Hematopoietic multipotent progenitor cell treated with erythropoietin and hydrocortisone succinate and interleukin-3 and kit ligand, for 4 days (in vitro differentiated cells): ENCODE measurements at places on chromosomes 12 and 14.

DNA sequence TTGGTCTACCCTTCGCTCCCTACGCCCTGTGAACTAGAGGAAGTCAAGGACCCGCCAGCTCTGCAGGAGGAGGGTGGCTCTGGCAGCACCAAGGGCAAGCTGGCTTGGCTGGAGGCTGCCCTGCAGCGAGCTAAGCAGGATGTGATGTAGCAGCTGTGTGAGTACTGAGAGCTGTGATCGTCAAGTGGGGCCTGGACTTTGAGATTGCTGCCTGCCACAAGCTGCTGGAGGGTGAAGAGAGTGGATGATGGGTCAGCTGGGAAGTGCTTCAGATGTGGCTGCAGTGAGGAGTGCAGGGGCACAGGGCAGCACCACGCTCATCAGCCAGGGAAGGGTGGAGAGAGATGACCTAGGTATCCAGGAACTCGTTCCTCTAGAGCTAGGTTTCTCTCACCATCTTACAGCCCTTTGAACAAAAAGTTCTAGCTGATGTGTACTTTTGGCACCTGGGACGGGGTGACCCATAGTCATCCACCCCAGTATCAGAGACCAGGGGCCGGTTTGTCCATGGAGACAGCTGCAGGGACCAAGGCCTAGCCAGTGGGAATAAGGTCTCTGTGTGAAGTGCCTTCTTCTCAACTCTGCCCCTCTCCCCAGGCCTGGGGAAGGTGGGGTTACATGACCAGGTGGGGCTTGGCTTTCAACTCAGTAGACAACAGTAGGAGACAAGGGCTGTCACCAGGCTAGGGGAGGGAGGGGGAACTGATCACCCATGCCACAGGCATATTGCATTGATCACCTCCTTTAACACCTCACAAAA is 3.2 kb downstream of the KRT86 start:
- peak; percentile 7 for DNase-seq

GRCh38 chr12:46445551-46446235 is 73.1 kb upstream of the SLC38A2 start:
- DNase-seq, result no peak

GRCh38 chr14:102532204-102532658 is 22.7 kb upstream of the ANKRD9 start:
- DNase-seq, result no peak

GRCh38 chr12:48122065-48122834 is 3.1 kb downstream of the PFKM start:
- peak; percentile 66 for DNase-seq

- DNase-seq, result no peak
Measured at GRCh38 chr12:126067626-126068329, 1002.5 kb downstream of the AACS start.

DNA sequence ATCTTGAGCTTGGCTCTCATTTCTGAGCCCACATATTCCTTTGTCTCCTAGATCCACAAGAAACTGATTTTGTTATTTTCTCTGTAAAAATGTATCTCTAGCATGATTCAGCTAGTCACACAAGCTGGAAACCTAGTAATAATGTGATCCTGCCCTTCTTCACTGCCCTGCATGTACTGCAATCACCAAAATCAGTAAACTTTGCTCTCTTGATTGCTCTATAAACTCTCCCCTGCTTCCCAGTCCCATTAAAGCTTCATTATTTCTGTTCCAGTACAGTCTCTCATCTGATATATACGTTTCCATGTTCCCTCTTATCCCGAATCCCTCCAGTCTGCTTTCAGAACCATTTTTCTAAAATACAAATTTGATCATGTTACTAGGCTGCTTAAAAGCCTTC is 166.5 kb downstream of the MSRB3 start:
- no peak for DNase-seq

- no peak for DNase-seq
Measured at GRCh38 chr14:65833267-65833880, 420.8 kb downstream of the FUT8 start.

DNA sequence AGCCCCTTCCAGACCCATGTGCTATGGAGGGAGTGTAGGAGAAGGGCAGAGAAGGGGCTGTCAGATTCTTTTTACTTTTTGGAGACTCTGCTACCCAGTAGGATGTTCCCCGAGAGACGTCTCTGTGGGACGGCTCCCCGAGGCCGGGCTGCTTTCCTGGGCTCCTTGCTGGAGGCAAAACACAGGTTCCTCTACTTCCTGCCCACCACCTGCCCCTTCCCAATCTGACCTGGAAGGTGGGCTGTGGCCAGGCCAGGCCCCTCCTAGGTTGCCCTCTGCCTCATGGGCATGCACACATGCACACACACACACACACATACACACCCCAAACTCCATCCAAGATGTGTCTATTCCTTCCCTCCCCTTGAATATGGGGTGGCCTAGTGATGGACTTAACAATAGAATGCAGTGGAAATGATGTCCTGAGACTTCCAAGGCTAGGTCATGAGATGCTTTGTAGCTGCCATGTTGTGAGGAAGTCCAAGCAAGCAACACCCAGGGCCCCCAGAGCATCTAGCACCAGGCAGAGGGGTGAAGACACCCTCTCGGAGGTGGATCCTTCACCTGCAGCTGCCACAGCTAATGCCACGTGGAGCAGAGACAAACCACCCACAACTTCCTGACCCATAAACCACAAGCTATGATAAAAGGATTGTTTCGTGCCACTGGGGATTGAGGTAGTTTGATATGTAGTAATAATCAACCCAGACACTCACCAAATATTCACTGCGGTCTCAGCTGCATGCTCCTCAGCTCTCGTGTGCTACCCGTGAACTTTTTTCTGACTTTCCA is 1.6 kb upstream of the ASB2 start:
- DNase-seq, result peak; percentile 72

DNA sequence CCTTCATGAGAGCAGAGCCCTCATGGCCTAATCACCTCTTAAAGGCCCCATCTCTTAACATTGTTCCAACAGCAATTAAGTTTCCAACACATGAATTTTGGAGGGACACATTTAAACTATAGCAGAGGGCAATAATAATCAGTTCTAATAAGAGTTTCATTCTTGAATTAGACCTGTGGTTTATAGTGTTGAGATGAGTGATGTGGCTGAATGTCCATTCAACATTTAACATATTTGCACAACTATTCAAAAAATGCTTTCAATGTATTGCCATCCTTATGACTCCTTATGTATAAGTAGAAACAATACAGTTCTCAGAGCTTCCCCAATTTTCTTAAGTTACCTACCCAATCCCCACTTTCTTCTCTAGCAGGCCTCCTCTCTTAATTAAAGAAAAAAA is 21.5 kb downstream of the KLHL28 start:
- DNase-seq, result no peak

DNA sequence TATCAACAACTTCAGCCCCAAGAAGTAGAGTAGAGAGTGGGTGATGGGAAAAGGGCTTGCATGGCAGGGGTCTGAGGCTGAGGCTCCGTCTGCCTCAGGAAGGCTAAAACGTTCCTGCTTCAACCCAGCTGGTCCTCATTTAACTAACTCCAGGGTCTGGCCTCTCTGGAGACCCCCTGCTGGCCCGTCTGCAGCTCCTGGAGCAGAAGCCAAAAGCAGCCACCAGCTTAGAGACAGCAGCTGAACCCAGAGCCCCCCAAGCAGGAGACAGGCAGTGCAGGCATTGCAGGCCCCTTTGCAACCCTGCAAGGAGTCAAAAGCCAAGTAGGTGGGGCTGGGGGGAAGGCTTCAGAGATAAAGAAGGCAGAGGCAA is 25.1 kb upstream of the LTBP2 start:
- DNase-seq, result no peak

- peak; percentile 11 for DNase-seq
Measured at GRCh38 chr14:52046376-52046917, 22.4 kb downstream of the NID2 start.

DNA sequence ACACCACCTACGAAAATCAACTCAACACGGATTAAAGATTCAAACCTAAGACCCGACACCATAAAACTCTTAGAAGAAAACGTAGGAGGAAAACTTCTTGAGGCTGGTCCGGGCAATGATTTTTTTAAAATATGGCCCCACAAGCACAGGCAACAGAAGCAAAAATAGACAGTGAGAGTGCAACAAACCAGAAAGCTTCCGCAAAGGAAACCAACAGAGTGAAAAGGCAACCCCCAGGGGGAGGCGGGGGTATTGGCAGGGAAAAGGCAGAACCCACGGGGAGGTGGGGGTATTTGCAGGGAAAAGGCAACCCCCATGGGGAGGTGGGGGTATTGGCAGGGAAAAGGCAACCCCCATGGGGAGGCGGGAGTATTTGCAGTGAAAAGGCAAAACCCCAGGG is 20.5 kb upstream of the FBRSL1 start:
- peak; percentile 67 for DNase-seq

DNA sequence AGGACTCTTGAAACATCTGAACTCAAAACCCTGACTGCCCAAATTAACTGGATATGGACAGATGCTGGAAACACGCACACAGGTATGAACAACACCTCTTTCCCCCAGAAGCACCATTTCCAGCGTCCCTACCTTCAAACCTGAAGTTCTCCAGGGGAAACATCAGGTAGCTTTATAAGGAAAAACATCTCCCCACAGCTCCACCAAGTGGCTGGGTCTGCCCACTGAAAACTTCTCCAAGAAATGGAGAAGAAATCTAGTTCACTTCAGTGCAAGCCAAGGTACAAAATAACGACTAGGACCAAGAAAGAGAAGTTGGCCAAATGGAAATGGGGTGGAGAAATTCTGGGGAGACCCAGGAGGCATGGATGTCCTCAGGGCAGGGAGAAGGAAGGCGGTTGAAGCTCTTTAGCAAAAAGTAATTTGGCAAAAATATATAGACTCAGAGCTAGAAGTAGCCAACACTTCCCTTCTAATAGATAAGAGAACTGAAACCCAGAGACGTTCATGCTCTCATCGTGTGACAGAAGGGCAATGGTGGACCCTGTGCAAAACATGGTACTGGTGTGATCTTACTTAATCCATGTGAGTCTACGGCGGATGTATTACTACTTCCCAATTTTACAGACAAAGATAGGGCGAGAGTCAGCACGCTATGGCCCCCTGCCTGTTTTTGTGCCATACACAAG is 10.5 kb upstream of the NUAK1 start:
- DNase-seq, result peak; percentile 36

- no peak for DNase-seq
Measured at GRCh38 chr14:38004610-38004879, 203.2 kb upstream of the SSTR1 start.

DNA sequence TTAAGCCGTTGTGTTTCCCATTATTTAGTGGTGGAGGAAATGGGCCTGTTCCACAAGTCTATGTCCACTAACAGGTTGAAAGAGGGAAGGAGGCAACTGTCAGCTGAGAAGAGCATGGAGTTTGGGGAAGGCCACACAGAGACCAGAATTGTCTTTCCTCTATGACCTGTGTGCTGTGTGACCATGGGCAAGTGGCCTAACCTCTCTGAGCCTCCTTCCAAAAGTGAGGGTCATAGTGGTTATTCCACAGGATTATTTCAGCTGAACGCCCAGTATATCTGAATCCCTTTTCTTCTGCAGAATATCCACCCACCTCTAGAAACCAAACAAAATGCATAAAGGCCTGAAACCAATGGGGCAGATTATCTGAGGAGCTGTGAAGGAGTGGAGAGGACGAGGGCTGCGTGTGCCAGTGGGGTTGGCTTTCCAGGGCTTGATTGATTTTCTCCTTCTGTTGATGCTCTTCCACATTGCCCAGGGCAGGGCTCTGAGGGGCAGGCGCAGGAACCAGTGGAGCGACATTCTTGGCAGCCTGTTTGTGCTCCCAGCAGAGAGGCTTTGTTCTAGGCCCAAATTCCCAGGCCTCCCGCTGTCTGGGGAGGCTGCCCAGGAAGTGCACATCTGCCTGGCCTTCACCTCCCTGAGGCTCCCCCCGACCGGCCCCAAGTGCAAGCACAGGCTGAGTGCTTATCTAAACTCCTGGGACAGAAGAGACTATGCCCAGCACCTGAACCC is 452.7 kb downstream of the BCL11B start:
- DNase-seq, result no peak

DNA sequence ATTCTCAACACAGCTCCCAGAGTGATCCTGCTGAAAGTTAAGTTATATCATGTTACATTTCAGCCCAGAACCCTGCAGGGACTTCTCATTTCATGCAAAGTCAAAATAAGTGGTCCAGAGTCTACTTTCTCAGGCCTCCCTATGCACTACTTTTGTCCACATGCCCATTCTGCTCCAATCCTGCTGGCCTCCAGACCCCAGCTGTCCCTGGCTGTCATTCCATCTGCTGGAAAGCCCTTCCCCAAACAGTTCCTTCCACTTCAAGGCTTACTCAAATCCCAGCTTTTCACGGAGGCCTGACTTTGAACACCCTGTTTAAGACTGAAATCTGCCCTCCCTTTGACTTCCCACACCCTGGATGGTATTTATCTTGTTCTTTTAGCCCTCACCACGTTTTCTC is 109.8 kb upstream of the DNM1L start:
- DNase-seq, result no peak

- DNase-seq, result no peak
Measured at GRCh38 chr12:70982991-70983390, 62.5 kb upstream of the PTPRR start.

- no peak for DNase-seq
Measured at GRCh38 chr12:53867216-53868012, 71.2 kb upstream of the HOXC13 start.

DNA sequence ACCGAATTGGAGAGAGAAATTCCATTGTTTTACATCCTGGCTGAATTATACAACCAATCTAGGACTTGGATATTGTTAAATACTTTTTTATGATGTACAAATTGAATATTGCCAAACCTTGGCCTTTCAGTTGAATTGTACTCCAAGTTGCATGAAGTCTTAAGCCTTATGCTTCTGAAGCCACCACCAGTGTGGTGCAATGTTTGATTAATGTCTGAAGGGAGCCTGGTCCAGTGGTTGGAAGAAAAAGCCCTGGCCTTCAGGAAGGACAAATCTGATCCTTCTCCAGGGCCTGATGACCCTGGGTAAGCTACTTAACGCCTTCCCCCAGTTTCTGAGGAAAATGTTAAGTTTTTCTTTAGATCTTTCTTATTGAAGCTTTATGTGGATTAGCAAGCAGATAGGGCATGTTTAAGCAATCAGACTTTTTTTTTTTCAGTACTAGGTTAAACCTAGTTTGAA is 72.0 kb downstream of the PAPOLA start:
- DNase-seq, result no peak

DNA sequence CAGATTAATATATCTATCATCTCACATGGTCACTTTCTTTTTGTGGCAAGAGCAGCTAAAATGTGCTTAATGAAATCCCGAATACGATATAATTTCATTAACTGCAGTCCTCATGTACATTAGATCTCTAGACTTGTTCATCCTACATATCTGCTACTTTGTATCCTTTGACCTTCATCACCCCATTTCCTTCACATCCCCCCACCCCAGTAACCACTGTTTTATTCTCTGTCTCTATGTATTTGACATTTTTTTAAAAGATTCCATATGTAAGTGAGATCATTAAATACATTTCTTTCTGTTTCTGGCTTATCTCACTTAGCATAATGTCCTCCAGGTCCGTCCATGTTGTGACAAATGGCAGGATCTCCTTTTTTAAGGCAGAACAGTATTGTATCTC is 23.0 kb upstream of the ST8SIA1 start:
- no peak for DNase-seq
